ENCODE measurements at places on chromosomes 1 and 21.

DNA sequence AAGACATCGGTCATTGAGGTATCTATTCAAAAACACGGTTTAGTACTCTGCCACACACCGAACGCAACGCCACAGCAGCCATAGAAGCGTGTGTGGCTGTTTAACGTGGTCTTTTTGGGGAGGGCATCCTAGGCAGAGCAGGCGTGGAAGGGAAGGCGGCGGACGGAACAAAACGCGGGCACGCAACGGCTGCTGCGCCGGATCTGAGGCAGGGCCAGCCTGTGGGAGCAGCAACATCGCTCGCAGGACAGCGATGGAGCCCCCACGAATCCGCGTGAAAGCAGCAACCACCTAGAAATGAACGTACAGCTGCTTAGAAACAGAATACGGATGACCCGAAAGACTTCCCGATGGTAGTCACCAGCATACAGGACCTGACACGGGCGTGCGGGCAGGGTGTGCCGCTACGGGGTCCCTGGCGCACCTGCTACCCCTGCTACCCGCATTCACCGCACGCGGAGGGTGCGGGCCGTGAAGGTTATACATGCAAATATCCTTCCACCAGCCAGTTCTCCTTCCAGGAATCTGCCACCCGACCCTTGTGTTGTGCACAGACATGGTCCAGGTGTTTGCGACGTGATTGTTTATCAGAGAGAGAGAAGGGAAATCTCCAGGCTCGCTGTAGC lies 114.4 kb upstream of the COL6A1 start:
- DNase-seq = no peak

- no peak for DNase-seq
These were observed 778 bp downstream of the EVI5 start for GRCh38 chr1:92784021-92784638.

GRCh38 chr1:178864326-178864725 lies 6.6 kb downstream of the ANGPTL1 start:
- no peak for DNase-seq

DNA sequence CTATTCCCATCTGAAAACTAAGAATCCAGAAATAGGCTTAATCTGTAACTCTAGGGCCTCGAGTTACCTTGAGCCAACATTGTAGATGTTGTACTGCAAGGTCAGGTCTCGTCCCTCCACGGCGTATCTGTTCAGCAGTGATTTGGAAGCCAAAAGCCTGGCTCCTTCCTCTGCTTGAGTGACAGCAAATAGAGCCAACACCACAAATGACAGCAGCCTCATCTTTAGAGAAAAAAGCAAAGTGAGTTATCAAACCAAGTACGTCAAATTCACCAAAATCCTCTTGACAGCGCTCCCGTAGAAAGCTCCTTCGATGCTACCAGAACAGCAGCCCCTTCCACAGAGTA lies 832 bp downstream of the SSR2 start:
- DNase-seq = no peak

DNA sequence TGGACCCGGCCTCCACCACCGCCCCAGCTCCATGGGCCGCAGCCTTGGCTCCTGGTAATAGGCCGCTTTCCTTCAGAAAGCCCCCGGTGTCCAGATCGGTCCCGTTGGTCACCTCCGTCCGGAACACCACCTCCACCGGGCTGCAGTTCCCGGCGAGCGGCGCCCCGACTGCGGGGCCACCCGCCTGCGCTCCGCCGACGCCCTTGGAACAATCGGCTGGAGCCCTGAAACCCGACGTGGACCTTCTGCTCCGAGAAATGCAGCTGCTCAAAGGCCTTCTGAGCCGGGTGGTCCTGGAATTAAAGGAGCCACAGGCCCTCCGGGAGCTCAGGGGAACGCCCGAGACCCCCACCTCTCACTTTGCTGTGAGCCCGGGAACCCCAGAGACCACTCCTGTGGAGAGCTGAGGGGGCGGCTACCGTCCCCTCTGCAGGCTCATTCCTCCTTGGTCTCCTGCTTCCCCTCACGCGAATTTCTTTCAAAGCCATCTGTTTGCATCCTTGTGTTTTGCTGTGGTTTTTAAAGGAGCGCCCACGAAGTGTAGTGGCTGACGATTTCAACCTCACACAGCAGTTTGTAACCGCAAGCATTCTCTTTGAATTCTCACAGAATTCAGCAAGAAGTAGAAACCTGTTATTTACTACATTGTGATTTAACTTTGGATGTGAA lies 6.0 kb downstream of the FCRLB start:
- no peak for DNase-seq

DNA sequence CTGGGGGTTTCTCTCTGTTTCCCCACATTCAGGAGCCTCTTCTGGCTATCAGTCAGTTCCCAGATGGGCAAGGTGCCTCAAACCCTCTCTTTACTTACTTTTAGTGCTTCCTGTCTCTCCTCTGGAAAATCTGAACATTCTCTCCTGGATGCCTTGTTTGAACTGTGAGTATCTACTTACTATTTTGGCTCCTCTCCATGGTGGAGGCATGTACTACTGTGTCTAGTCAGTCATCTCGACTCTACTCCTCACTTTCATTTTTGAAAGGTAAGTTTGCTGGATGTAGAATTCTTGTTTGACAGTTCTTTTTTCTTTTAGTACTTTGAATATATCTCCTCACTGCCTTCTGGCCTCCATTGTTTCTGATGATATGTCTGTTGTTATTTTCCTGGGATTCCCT lies 70.9 kb upstream of the FAM78B start:
- no peak for DNase-seq

DNA sequence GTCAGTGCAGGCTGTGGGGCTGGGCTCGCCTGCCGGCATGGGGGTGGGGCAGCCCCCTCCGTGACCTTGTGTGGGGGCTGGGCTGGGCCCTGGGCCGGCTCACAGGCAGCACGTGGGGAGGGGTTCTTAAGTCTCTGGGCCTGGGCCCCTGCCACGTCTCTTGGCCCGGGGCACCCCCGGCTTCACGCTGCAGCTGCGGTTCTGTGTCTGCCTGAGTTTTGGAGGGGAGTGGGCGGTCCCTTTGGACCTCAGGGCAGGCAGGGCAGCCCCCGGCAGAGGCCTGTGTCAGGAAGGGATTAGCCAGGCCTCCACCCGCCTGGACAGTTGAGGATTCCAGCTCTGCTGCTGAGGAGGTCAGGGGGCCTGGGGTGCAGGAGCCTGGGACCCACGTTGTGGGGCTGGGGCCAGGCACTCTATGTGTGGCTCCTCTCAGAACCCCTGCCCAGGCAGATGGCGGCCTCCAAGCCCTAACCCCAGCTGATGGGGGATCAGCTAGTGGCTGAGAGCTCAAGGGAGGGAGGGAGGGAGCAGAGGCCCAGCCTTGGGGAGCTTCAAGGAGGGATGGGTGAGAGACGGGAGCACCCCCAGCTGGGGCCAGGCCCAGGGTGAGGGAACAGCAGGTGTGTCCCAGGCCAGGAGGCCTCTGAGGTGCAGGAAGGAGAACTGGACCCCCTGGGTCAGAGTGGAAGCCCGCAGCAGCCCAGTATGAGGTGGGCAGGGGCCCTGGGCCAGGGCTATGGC lies 1.8 kb upstream of the PLCH2 start:
- no peak for DNase-seq

Data from NCI-H187 (cell line).